ENCODE measurements at places on chromosomes 3 and 15.

GRCh38 chr15:57756466-57756865, 50.0 kb downstream of the POLR2M start:
- DNase-seq: no peak

- DNase-seq: no peak
Observed at GRCh38 chr15:73338058-73338457, 30.7 kb downstream of the HCN4 start.

GRCh38 chr3:107548601-107549000, 25.8 kb downstream of the BBX start:
- no peak for DNase-seq

GRCh38 chr3:190337301-190337700, 15.1 kb upstream of the CLDN1 start:
- no peak for DNase-seq

DNA sequence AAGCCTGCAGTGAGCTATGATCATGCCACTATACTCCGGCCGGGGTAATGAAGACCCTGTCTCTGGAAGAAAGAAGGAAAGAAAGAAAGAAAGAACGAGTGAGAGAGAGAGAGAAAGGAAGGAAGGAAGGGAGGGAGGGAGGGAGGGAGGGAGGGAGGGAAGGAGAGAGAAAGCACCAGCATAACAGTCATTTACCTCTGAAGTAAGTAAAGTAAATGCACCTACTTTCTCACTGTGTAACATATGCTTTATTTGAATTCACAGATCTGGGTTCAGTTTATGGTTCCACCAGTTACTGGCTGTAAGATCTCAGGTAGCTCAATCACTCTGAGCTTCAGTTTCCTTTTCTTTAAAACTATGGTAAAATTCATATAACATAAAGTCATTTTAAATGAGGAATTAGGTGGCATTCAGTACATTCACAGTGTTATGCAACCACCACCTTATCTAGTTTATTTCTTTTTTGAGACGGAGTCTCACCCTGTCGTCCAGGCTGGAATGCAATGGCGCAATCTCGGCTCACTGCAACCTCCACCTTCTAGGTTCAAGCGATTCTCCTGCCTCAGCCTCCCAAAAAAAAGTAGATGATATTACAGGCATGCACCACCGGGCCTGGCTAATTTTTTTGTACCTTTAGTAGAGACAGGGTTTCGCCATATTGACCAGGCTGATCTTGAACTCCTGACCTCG, 16.1 kb upstream of the RAD54L2 start:
- no peak for DNase-seq

Data from SW480 (cell line).